HFF-Myc (cell line): ENCODE measurements at places on chromosomes 3 and 15.

DNA sequence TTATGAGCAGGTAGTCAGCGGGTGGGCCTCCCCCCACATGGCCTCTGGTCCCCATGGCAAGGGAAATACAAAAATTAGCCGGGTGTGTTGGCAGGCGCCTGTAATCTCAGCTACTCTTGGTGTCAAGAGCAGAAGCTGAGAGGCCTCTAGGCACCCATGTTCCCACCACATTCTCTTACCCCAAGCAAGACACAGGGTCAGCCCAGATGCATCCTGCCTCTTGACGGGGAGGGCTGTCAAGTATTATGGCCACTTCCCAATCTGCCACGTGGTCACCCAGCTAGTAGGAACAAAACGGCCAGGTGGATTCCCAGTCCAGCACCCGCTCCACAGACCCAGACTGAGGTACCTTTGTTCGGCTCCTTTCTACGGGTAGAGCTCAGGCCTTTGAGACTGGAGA lies 16.2 kb upstream of the SLC6A6 start:
- no peak for DNase-seq

DNA sequence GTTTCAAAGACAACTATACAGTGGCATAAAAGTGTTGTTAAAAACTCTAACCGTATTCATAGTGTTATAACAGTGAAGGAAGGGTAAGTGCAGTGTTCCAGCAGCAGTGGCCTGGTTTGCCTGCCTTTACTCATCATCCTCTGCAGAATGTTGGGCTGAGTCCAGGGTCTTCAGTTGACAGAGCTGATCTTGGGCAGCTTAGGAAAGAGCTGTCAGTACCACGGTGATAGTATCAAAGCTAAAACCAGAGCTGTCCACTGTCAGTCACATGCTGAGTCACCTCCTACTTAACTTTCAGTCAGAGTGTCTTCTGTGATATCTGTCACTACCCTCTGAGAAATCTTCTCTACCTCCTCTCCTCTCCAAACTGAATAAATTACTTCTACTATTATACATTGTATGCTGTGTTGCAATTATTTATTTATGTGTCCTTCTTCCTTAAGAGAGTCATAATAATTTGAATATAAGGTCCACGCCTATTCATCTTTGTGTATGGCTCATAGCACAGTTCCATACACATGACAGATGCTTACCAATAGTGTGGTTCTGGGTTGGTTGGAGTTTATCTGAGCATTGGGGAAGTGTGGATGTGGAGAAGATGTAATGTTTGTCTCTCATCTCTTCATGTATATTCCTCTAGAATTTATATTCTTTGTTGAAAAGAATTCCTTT lies 242.1 kb downstream of the ZIC1 start:
- DNase-seq: no peak

GRCh38 chr3:13513913-13514517 lies 33.9 kb downstream of the HDAC11 start:
- DNase-seq: no peak

GRCh38 chr3:123412811-123413604 lies 35.9 kb downstream of the ADCY5 start:
- no peak for DNase-seq

DNA sequence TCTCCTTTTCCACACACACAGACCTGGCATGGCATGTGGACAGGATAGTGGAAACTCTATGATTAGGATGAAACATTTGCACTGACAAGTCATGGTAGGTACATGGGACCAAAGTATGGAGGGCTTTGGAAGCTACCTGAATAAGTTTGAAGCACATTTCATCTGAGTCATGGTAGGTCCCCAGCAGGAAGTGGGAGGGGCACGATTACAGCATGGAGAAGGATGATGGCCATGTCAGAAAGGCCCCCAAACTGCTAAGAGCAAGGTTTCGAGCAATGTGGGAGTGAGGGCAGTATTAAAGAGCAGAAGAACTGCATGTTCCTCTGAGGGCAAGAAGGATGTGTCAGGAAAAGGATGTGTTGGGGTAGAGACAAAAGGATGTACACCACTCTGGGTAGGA lies 51.5 kb upstream of the CSTA start:
- no peak for DNase-seq

- DNase-seq: peak; percentile 10
These were observed 40.8 kb downstream of the ZBTB11 start for GRCh38 chr3:101635954-101636798.

DNA sequence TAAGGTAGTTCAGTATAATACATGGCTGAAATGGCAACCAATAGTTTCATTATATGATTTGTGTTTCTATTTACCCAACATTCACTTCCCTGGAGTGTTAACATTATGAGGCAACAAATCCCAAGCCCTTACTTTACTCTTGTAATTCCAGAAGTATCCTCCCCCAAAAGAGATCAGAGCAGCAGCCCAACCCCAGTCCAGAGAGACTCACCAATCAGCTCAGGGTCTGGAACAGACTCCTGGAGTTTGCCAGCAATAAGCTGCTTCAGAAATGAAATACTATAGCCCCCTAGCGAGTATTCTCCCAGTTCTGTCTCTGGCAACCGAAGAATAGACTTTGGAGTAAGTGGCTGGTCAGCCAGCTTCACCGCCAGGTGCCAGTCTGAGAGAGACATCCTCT lies 2.5 kb downstream of the UBL7 start:
- no peak for DNase-seq

- no peak for DNase-seq
These were observed 11.3 kb upstream of the OXSR1 start for GRCh38 chr3:38154033-38154494.

- DNase-seq: no peak
These were observed 21.9 kb downstream of the EID1 start for GRCh38 chr15:48899793-48900192.

GRCh38 chr15:75786575-75786947 lies 56.7 kb upstream of the UBE2Q2 start:
- DNase-seq: no peak

- DNase-seq: no peak
These were observed 52.6 kb downstream of the PLCL2 start for GRCh38 chr3:16937326-16937845.

GRCh38 chr15:94360251-94360685 lies 128.9 kb downstream of the MCTP2 start:
- DNase-seq: no peak

DNA sequence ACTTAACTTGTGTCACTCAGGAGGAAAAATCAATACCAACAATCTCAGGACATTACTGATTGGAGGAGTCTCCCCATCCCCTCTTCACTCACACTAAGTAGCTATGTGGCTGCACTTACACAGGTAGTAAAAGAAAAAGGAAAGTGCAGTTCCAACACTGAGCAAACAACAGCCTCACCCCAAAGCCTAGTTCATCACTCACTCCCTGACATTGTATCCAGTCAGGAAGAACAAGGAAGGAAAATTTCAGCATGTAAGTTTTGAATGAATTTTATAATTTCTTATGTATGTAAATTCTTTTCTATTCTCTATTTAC lies 273.4 kb downstream of the IGSF11 start:
- DNase-seq: no peak

- DNase-seq: no peak
These were observed 106.0 kb downstream of the RYK start for GRCh38 chr3:134144694-134145093.

DNA sequence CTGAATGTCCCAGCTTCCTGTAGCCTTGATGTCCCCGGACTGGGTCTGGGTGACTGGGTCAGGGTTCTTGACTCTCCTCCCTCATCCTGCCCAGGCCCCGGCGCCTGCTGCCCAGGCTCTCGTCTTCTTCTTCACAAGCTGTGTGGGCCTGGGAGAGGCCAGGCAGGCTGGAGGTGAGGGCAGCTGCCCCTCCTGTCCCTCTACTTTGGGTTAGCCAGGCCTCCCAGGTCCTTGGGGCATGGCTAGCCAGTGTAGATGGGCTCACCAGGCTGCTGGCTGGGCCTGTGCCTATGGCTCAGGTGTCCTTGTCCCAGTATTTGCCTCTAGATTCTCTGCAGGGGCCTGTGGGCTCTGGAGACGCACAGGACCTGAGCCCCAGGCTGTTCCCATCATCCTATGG lies 31.8 kb downstream of the TKT start:
- no peak for DNase-seq

DNA sequence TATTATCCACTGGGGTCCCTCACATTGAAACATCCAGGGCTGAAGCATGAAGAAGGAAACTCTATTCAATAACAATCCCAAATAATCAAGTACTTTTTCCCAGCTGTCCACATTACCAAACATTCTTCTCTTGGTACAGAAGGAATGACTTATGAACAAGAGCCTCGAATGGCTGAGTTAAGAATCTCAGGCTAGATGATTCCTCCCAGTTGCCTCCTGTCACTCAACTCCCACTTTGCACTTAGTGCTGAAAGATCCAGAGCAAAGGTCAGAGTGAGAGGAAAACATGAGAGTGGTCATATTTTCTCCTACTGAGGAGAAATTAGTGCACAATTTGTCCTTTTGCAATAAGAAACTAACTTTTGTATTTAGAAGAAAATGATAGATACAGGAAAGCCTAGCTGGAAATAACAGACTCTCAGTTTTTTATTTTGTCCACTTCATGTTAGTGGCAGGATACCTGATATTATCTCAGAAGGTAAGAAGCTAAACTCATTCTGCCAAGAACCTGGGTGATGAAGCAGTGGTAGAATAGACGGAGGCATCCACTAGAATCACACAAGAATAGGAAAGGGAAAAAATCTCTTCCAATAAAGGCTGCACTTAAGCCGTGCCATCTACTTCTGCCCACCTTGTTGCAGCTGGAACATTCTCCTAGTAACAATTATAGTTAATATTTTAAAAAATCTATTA lies 46.2 kb downstream of the GADL1 start:
- no peak for DNase-seq

DNA sequence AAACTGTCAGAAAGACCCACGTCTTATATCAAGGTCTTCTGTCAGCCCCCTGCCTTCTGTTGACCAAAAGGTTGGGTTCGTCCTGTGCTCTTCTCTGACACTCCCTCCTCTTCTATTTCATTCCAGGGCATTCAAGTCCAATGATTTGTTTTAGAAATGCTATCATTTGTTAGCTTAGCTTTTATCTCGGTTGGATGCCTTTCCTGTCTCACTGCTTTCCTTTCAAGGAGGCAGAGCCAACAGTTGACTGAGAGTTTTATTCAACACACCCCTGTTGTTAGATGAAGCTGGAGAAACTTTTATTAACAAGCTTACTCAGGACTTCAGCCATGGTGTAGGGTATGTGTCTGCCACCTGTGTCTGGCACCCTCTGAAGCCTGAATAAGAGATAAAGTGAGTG lies 112.0 kb upstream of the SLC7A14 start:
- no peak for DNase-seq

DNA sequence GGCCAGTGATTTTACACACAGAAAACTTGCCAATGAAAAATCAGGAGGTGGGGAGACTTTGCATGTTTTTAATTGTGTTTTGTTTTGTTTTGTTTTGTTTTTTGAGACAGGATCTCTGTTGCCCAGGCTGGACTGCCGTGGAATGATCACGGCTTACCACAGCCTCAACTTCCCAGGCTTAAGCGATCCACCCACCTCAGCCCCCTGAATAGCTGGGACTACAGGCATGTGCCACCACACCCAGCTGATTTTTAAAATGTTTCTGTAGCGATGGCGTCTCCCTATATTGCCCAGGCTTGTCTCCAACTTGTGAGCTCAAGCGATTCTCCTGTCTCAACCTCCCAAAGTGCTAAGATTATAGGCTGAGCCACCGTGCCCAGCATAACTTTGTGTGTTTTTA lies 46.0 kb downstream of the MEIS2 start:
- DNase-seq: no peak

DNA sequence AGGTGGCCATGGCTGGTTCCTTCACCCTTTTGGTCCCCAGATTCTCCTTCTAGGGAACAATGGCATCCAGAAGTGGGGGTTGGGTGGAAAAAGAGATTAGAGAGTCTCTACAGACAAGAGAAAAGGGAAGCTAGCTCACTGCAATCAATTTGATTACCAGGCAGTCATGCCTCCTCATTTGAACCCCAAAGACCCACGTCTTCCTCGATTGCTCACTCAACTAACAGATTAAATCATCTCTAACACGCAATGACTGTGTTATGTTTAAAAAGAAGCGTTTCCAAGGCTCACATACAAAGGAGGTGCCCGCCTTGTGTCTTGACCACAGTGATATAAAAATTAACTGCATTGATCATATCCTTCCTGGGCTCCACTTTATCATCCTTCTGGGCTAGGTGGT lies 57.6 kb downstream of the BHLHE40 start:
- no peak for DNase-seq

- DNase-seq: no peak
These were observed 81.4 kb downstream of the CGNL1 start for GRCh38 chr15:57457726-57458125.

DNA sequence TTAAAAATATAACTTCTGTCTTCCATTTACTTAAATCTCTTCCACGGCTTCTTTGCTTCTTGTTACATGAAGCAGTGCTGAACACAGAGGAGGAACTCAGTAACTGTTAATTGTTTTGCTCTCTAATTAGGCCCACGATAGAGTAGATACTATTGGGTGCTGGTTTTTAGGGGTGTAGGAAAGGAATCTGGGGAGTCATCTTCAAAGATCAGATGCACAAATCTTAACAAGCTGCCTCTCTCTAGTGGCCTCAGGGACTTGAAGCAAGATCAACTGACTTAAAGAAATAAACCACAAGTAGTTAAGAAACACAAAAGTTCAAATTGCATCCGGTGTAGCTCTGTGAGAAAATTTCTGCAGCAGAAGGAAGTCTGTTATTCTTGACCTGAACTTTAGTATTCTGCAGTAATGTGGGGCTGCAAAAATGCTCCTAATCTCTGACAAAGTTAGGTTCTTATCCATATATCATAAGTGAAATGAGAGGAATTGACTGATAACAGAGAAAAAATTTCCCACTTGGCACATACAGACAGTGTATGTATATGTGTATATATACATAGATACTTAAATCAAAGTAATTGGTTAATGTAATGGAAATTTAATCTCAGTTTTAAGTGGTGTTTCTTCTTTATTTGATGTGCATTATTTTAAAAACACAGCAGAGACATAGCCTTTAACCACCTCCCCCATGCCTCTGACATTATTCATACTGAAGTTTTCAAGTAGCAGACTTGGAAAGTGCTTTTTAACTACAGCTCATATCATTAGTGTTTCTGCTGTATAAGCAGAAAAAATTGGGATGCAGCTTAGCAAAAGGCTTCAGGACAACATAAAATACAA lies 51.8 kb downstream of the CHST2 start:
- no peak for DNase-seq

DNA sequence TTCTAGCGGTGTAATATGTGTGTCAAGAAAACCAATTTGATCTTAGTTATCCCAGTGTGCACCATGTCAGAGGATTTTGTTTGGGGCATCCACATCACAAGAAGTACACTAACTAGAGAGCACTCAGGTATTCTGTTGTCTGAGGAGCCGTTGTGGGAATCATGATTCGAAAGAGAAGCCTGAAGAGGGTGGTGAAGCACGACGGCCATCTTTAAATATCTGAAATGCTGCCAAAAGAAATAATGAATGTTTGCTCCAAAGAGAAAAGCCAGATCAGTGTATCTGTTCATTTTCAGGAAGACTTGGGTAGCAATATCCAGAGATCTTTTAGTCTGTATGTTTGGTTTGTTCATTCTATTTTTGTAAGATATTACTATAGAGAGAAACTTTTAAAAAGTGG lies 180.7 kb downstream of the KLHL25 start:
- no peak for DNase-seq
